ENCODE measurements at places on chromosomes 7 and 10.

DNA sequence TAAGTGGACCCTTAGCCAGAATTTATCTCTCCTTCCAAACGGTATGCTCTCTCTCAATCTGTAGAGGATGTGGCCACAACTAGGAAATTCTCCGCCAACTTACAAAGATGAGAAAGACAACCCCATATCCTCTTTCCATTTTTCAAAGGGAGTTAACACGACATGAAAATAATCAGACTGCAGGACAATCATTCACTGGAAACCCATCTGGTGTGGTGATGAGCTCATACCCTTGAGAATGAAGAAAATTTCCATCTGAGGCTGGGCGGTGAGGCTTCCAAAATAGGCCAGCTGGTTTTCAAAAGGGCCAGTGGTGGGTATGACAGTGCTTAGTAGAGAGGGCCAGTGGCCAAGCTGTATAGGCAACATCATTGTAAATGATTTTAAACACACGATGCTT is 369.6 kb downstream of the FRMD4A start:
- no peak for DNase-seq

DNA sequence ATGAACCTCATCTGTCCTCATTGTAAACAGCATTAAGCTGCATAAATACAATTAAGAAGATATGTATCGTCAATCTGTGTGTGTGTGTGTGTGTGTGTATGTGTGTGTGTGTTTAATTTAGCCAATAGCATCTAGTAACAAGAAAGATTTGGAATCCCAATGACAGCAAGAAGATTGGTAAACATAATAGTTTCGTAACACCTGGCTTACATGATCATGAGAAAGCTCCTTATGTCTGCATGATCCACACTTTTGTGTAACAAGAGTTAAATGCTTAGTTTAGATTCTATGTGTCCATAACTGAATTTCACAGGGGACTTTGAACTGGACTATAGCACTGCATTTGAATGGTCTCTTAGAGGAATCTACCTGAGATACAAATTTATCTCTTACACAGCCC is 191.0 kb upstream of the BET1 start:
- DNase-seq = no peak

- no peak for DNase-seq
Observed at GRCh38 chr10:114995468-114996247, 57.7 kb downstream of the TRUB1 start.

- DNase-seq = no peak
Observed at GRCh38 chr7:155526225-155526624, 20.1 kb downstream of the CNPY1 start.

DNA sequence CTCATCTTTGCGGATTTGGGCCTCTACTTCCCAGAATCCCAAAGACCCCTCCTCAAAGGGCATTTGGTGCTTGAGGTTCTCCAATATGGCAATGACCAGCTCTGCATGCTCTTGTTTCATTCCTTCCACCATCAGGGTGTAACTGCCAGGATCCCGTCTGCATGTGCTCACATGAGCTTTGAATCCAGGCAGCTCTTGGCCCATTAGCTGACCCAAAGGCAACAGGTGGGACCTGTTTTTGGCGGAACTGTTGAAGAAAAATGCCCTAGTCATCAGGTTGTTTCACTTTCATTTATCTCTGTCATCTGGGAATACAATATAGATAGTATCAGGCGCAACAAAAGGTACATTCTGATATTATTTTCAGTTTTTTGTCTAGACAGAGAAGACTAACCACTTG is 159.1 kb upstream of the TCF7L2 start:
- no peak for DNase-seq

GRCh38 chr7:158725506-158725800 is 20.8 kb upstream of the NCAPG2 start:
- DNase-seq = no peak

Measured in activated CD8-positive, alpha-beta memory T cell treated with anti-CD3 and anti-CD28 coated beads for 4 hours (primary cell).